Stimulated activated CD4-positive, alpha-beta T cell treated with anti-CD3 and anti-CD28 coated beads, Interleukin-1b, Interleukin-23, amount 100 ng/mL, for 4 hours (primary cell): ENCODE measurements at places on chromosomes 3 and 15.

- DNase-seq, result no peak
Measured at GRCh38 chr3:150133293-150133692, 162.6 kb upstream of the PFN2 start.

- no peak for DNase-seq
Measured at GRCh38 chr3:197752107-197752506, 2.4 kb downstream of the FYTTD1 start.

DNA sequence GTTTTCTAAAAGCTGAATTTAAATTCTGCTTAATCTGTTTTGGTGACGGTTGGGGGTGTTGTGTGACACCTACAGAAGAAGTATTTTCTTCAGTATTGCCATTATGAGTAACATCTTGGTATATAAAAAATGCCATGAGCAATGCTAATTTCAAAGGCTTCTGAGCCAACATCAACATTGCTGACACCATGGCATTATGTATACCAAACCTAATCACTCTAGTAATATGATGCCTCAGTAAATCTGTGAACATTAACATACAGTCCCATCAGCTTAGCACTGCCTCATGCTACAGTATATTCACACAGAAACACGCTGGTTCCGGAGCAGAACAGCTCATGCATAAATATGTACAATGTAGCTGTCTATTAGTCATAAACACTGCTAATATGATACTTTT lies 75.8 kb downstream of the ZPLD1 start:
- DNase-seq, result no peak

DNA sequence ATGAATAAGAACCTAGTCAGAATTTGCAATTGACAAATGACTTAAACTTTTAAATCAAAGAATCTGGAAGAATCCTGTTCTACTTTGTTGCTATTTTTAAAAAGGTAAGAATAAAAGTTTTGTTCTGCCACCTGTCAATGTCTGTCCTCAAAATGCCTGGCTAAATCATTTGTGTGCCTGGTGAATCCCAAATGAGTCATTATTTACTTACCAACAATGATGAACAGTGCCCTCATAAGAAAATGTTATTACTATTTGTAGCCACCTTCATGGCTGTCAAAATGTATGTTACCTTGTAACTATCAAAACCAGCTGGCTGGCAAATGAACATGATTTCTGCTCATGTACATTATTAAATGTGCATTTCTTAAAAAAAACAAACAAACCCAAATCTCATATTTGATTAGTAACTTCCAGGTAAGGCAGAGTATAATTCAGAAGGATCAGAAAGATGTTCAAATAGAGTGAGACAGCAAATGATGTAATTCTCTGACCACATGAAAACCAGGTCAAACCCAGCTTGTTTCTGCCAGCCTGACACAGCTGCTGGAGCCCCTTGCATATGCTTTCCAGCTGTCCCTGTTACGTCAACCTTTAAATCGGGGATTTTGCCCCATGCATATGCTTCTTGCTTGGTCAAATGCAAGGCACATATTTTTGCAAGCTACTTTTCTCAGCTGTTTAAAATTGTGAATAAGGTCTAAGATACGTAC lies 137.9 kb downstream of the SSR3 start:
- DNase-seq, result no peak

DNA sequence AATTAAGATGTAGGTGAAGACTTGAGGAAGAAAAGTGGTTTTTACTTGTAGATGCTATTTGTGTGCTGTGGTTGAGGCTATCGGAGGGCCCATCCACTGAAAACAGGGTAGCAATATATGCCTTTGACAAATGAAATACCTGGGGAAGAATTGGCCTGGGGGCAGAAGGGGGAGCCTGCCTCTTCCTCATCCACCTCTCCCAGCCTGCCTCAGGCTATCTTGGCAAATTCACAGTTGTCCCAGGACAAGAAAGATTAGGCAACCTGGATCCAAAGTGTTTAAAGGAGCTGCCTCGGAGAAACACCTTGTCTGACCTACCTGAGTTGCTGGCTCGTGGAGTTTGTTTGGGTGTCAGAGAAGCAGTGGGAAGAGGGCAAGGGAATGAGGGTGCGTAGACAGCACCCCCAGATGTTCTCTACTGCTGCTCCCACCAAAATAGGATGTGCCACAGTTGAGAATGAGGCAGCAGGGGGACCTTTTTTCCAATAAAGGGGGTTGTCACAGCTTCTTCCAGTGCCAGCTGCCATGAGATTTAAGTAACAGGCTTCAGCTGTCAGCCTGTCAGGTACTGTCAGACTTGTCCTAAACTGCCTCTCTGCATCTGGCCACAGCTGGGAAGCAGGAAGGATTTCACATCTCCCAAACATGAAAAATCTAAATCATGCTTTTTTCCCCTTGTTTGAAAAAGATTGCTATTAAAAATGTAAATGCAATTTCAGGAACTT lies 9.2 kb downstream of the PLEKHO2 start:
- no peak for DNase-seq

GRCh38 chr15:88832820-88833730 lies 29.8 kb downstream of the ACAN start:
- no peak for DNase-seq

DNA sequence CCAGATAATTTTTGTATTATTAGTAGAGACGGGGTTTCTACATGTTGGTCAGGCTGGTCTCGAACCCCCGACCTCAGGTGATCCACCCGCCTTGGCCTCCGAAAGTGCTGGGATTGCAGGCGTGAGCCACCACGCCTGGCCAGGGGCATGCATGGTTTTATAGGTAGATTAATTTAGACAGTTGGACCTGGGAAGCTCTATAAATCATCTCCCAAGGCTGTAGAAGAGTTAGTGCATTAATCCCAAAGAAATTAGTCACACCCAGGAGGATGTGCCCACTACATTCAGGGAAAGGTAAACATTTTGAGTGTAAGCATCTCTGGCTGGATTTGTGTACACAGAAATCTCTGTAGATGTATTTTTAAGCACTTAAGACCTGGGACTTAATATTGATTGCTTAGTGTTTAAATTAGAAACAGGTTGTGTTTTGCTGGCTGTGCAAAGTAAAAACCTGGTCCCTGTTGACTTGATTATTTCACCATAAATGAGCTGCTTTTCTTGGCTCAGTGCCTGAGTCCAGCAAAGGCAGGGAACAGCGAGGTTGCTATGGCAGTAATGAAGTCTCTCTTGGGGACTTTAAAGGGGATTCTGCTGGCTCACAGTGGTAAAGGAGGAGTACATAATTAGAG lies 19.2 kb downstream of the EXOSC7 start:
- DNase-seq, result no peak

- no peak for DNase-seq
Measured at GRCh38 chr3:150790629-150791028, 27.7 kb upstream of the SIAH2 start.

DNA sequence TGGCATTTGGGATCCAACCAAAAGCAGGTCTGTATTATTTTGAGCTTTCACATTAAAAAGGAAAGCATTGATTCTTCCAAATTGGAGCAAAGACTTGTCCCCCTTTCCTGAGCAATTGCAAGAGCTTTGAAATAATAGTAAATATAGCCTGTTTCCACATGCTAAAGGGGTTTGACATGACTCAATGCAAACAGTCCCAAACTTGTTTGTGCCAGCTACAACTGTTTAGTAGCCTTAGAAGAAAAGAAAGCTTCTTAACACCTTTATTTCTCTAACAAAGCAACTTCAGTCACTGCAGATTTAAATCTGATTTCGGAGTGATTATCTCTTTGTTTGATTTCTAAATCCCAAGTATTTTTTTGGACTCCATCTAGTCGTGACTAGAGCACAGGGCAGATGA lies 180.2 kb downstream of the SEMA6D start:
- DNase-seq, result no peak

DNA sequence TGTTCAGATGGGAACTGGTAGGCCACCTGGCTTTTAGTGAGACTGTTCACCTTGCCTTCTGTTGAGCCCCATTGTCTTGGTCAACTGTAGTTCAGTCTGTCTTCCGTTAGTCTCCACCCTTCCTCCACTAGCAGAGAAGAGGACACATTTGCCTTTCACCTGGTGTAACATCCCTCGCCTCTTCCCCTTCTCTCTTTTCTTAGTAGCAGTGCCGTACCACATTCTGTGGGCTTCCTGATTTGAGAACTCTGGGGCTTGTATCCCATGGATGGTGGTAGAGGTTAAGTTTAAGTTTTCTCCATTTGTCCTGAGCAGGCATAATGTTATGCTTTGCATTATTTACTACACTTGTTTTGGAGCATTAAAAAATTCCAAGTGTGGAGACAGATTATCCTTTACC lies 49.3 kb downstream of the RAB7A start:
- DNase-seq, result no peak

GRCh38 chr3:127753338-127753737 lies 69.0 kb downstream of the MGLL start:
- DNase-seq, result no peak

- DNase-seq, result no peak
Measured at GRCh38 chr3:7957024-7957423, 544.6 kb upstream of the LMCD1 start.

- DNase-seq, result no peak
Measured at GRCh38 chr3:106256249-106256957, 387.6 kb upstream of the CBLB start.

DNA sequence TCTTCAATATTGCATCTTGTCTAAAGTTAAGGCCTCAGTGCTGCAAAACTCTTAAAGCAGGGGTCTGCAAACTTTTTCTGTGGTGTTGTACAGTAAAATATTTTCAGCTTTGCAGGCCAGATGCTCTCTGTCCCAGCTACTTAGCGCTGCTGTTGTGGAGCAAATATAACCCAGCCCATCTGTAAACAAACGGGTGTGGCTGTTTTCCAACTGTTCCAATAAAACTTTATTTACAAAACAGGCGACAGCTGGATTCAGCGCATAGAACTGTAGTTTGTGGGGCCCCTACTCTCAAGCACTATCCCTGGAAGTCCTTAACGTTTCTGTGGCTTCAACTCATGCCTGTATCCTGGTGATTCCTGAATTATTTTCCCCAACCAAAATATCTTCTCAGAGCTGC lies 365.0 kb downstream of the FOXP1 start:
- DNase-seq, result no peak

DNA sequence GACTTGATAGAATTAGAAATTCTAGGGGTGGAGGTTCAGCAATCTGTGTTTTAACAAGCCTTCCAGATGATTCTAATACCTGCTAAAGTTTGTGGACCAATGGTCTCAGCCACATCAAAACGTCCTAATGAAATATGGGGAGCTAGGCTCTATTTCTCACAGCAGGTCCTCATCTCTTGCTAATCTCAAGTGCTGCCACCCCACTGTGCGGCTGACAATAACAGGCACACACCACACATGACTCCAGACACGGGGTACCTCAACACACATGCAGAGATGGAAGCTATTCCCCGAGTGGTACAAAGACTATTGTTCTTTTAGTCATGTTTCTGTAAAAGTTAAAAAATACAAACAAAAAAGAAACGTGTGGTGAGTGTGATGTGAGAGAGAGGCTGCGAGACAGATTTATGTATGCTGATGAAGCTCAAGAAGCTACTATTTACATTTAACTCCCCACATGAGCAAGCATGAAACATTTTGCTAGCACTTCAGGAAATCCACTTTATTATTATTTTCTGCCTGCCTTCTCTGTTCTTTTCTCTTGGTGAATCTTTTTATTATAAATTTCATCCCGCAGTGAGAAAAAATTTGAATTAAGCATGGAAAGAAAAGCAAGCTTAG lies 405.6 kb downstream of the MAGI1 start:
- no peak for DNase-seq

DNA sequence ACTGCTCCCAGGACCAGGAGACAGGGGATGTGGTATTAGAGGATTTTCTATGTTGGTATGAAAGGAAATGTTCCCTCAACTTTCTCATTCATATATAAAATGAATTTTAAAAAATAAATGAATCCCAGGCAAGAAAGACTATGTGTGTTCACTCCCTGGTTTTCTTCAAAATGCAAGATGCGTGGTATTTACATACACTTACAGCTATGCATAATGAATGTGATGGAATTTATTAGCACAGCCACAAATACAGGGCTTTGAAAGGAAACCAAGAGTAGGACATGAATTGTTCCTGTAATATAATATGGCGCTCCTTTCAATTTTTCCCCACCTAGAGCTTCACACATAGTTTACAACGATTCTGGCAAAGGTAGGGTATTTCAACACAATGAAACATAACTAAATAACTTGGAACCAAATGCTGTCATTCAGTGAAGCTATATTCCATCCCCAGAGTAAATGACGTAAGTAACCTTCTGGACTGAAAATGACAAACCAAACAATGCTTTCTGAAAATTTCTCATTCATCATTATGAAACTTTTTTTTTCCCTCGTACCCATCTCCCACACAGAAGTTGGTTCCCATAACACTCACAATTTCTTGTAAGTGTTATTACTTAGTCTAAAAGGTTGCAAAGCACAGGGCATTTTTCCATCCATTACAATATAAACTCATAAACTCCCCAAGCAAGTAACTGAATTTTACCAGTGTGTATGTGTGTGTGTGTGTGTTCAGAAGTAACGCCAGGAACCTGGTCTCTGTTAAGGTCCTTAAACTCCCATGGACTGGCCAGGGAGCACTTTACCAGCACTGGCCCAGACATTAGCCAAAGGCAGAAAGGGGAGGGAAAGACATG lies 41.8 kb downstream of the CBLB start:
- DNase-seq, result no peak

DNA sequence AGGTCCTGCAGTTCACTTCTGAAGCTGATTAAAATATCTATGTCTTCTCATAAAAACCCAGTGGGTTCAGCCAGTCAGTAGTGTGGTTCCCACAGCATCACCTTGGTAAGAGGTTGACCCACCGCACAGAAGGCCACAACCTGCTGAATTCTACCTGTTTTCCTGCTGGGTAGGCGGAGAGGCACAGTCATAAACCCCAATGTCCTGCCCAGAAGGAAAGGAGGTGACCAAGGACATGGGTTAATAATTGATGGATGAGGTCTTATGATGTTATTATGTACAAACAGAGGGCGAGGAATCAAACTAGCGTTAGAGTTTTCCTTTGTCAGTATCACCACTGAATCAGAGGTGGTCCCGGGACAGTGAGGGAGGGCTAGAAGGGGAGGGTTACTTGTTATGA lies 27.8 kb downstream of the CA12 start:
- DNase-seq, result no peak

DNA sequence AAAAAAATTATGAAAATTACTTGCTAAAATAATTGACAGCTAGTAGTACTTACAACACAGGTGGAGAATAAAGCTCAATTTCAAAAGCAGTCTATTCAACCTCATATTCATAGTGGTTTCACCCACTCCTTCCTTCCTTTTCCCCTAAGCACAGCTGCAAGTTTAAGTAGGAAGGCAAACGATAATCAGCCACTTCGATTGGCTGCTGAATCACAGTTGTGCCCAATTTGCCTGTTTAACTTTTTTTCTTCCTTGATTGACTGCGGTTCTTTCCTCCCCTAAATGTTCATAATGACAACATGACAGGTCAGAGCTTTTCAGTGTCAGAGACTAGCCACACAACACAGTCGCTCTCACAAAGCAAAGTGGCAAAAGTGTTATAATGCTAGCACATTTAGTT lies 468.0 kb upstream of the GBE1 start:
- DNase-seq, result no peak

DNA sequence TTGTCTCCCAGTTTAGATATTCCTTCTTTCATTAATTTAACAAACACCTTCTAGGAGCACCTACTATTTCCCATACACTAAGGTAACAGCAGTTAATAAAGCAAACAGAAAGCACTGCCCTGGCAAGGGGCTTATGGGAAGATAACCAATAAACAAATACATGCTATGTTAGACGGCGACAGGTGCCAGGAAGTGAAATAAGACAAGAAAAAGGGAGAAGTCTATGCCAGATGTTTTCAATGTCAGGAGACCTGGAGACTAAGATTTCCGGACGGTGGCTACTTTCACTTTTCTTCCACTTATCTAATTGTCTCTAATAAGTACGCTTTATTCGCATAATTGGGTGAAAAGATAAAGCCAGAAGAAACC lies 32.5 kb upstream of the ZNF445 start:
- no peak for DNase-seq

GRCh38 chr3:189781415-189781814 lies 150.2 kb downstream of the TP63 start:
- no peak for DNase-seq
